ENCODE measurements at places on chromosomes 16 and 17.

DNA sequence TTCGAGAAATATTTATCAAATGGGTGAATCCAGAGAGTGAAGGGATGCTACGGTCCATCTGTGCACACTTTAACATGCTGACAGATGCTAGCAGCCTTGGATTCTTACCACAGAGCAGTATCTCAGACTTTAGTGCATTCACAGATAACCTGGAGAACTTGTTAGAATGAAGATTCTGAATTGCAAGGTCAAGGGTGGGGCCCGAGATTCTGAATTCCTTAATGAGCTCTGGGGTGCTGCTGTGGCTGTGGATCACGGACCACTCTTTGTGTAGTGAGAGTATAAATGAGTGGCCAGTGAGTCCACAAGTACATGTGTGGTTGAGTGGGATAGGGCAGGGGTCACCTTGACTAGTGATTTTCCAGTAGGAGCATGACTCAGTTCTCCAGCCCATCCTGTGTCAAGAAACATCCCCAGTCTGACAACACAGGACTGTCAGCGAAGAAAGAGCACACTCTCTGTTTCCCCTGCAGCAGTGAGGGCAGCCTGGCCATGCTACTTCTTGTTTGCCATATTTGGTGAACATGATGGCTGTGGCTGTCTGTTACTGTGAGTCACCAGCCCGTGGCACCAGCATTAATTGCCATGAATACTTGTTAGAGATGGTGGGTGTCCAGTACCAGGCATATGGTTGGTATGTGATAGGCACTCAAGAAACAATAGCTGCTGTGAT, 13.0 kb upstream of the SALL1 start:
- DNase-seq: no peak

GRCh38 chr16:20364051-20364450, 11.5 kb upstream of the UMOD start:
- DNase-seq: no peak

DNA sequence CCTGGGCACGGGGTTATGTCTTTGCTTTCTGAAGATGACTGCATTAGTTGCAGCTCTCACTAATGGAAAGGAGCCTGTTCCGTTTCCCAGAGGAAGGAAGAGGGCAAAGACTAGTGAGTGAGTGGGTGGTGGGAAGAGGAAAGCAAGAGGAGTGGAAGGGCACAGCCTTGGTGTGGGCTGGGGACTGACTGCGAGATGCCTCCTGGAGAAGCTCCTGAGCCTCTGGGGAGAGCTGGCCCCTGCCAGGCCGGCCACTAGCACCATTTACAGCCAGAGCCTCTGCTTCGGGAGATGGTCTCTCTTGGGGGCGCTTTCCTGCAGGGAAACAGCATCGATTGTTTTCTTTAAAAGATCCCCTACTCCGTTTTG, 825 bp upstream of the RHBDL3 start:
- no peak for DNase-seq

DNA sequence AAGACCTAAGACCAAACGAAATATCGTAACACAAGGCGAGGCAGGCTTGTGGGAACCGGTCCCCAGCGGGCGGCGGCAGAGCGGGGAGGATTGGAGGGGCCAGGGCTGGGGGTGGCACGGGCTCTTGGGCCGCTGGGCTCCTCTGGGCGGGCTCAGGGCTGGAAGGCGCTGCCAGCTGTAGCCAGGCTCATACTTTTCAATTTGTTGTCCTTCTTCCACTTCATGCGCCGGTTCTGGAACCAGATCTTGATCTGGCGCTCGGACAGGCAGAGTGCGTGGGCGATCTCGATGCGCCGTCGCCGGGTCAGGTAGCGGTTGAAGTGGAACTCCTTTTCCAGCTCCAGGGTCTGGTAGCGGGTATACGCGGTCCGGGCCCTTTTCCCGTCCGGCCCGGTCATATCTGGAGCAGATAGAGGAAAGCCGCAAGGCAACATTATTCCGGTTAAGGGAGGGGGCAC, 1.5 kb downstream of the HOXB5 start:
- DNase-seq: no peak

DNA sequence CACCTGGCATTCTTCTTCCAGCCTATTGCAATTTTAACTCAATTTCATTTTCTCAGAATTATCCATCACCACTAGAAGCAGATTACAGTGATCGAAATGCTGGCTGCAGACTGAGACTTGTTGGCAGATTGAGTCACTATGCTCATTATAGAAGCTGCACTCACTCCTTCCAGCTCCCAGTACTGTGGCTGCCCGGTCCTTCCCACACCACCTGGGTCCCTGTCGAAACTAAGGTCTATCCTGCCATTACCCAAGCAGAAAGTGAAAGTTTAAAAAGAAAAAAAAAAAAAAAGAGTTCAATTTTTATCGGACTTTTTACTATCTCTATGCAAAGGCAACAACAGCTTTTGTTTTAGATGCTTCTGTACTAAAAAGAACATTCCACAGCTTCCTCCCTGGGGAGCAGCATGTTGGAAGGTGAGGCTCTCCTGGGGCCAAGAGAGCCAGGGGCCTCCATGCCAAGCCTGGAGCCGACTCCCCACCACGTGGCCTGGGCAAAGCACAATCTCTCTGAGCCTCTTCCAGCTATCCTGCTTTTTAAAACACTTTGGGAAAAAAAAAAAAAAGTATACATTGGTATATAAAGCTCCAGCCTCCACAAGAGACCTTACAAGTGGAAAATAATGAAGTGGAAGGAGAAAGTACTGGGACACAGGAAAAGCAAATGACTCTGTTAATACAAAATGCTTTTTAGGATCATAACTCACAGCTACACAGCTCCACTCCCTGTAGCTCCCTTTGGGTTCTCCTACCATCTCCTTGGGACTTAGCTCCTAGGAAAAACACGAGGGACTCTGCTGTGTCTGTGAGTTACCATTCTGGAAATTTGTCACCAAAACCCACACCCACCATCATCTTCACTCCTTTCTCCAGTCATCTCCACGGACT, 77.8 kb downstream of the USP31 start:
- DNase-seq: no peak

DNA sequence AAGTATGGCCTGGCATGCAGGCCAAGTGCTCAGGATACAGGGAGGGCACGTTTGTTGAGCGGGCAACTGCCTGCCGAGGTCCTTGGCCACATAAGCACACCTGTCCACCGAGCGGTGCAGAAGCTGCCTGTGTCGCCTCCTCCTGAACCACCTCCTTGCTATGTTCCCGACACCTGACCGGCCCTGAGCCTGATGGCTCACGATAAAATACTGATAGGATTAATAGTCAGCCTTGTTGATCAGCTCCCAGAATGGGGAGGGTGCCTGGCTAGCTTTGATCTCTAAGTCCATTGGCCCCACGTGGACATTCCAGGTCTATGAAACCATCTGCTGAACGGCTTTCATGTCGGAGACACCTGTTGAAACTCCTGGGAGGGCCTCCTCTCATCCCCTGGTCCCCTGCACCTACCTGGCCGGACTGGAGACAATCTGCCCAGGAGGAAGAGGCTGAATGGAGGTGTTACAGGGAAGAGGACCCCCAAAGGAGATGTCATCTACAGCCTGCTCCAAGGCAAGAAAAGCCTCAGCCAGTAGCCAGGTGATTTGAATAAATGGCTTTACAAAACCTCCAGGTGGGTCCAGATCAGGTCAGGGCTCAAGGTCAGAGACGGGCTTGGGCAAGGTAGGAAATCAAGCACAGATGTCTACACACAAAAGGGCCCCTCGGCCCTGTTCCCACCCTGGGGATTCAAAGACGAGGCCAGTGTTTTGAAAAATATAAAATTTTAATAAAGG, 33.4 kb downstream of the AXIN2 start:
- DNase-seq: no peak
